ENCODE measurements at places on chromosomes 2 and 18.

GRCh38 chr2:230885463-230886130 is 20.9 kb downstream of the ITM2C start:
- no peak for DNase-seq

- DNase-seq = no peak
These were observed 103.7 kb downstream of the BIN1 start for GRCh38 chr2:127003070-127003800.

DNA sequence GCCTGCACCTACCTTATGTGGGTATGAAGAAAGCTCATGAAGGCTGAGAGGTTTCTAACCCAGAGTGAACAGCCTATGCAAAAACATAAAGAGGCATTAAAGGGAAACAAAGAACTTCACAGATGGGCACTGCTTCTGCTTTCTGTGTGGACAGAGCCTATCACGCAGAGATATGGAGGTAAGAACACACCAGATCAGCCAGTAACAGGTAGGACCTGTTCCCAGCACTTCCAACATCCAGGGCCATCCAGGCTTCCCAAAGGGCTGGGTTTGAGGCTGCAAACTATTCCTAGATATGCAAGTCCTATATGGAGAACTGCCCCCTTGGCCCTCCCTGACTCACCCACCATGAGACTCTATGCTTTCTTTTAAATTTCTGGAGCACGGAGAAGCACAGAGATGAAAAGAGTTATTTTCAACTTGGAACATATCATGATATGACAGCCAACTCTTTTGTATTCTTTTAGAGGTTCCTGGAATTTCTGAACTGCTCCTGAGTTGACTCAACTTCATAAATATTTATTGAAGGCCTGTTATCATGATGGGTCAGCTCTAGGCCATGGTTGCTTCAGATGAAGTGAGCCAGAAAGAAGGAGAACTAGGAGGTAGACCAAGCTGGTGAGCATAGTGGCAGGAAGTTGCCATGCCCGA is 77.4 kb upstream of the PPP1CB start:
- DNase-seq = no peak

DNA sequence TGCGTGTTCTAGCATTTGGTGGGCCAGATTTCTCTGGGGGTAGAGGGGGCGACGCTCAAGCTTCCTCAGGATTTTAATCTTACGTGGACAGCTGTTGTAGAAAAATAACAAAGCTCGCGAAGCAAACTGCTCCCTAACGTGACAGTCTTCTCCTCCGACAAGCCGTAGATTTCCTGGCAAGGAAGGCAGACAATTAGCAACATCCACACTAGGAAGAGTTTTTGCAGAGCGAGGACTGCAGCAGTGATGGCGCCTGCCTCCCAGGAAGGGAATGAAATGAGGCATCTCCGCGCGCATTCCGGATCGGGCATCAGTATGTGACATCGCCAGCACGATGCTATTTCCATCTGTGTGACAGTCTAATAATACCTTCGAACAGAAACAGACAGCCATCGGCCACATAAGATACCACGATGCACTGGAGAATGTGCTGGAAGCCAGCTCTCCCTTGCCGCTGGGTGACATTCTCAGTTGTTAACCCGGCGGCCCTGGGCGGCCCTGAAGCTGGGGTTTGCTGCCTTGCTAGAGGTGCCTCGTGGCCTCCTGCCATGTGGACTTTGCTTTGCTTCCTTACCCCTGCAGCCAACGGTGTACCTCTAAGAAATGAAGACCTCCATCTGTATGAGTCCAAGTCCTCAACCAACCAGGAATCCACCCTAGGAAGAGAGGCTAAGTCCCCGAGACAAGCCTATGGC is 101.8 kb upstream of the AGAP1 start:
- no peak for DNase-seq

DNA sequence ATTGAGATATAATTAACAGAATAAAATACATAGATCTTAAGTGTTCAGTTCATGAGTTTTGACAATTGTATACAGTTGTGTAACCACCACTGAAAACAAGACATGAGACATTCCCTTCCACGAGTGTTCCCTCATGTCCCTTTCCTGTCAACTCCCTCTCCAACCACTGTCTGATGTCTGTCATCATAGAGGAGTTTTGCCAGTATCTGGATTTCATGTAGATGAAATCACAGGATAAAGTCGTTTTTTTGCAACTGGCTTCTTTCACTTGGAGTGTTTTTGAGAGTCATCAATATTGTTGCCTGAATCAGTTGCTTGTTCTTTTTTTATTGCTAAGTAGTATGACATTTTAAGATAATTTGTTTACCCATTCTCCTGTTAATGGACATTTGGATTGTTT is 52.7 kb downstream of the RBMS1 start:
- DNase-seq = no peak

- DNase-seq = no peak
These were observed 72.3 kb upstream of the CPO start for GRCh38 chr2:206867006-206867405.

GRCh38 chr18:48923746-48924629 is 26.8 kb downstream of the SMAD7 start:
- no peak for DNase-seq

- DNase-seq = no peak
These were observed 154.6 kb downstream of the LRRTM1 start for GRCh38 chr2:80149991-80150390.

- DNase-seq = no peak
These were observed 76.3 kb upstream of the MGAT4A start for GRCh38 chr2:98807221-98807620.

DNA sequence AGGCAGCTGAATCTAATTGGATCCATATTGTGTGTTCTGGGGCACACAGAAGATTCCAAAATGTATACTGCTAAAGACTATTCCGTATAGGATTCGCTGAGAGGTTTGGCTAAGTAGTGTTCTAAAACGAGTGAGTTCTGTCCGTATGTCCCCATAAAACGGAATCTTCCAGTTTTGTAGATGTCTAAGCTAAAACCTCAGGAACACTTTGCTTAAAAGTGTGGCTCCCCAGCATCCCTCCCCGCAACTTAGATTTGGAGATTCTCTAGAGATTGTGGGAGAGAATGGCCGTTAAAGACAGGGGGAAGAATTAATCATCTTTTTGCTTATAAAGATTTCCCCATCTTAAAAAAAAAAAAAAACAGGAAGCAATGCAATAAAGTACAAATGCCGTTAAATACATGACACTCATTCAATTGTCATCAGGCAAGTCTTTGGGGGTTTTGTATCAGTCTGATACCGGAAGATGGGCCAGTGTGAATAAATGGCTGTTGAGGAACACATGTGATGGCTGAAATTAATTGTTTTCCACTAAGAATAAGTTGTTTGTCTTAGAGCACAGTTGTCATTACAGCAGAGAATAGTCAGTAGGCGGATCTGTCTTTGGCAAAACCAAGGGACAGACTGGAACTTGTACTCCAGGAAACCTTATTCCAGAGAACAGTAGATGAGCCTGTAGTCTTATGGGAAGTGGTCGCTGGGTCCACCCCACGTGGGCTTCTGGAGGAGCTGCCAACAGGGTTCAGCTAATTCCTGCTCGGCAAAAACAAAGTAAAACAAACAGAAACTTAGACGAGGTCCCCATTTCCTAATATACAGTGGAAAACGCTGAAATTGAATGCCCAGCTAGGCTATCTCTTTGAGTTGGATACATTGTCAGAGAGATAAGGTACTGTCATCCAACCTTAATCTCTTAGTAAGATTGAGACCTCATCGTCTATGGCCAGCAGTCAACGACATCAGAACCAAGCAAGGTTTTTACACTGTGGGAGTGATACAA is 1.7 kb downstream of the EMILIN2 start:
- no peak for DNase-seq

- DNase-seq = no peak
These were observed 245.4 kb downstream of the ATAD2B start for GRCh38 chr2:23681356-23682140.

- DNase-seq = no peak
These were observed 61.6 kb upstream of the CYRIA start for GRCh38 chr2:16727256-16727655.

DNA sequence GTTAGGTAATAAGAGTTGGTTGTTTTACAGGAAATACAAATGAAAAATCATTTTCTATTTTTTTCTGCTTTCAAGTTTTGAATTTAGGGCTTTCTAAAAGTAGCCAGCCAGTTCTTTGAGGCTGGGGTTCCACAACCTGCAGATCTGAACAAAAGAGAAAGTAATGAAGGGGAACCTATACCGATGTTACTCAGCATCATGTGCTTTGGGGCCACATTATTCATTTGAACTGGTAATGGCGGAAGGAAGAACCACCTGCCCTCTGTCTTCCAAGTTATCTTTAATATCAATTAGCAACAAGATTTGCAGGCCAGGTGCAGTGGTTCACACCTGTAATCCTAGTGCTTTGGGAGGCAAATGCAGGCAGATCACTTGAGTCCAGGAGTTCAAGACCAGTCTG is 12.9 kb upstream of the MRO start:
- no peak for DNase-seq

DNA sequence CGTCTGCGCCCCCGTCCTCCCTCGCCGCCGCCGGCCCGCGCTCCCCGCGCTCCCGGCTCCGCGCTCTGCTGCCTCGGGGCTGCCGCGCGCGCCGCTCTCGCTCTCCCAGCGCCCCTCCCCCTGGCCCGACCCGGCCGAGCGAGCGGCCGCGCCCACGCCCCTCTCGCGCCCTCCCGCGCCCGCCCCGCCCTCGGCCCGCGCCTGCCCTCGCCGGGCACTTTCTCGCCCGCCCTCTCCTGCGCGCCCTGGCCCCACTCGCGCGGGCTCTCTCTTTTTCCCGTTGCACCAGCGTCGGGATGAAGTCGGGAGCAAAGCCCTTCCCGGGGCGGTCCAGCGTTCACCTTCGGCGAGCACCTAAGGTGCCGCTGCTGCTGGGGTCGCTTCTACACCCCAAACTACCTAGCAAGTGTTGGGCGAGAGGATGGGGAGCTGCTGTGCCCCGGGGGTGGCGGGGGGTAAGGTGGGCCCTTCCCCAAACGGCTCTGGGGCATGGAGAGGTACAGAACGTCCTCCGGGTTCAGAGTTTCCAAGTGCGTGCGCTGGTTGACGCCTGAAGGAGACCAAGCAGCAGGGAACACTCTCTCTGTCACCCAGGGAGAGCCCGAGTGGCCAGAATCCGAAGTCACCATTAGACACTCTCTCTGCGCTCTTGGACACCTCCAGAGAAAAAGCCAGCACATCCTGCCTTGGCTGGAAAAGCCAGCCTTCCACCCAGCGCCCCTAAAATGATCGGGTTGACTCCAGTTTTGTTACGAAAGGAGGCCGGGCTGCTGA is at the start of gene COLEC12:
Gene COLEC12 (minus strand): TSS at position 70 of the 774 bp plus-strand sequence. CDS start 187 bp downstream, outside the sequence.
- DNase-seq = no peak

GRCh38 chr2:188517549-188518215 is 226.0 kb downstream of the GULP1 start:
- no peak for DNase-seq

DNA sequence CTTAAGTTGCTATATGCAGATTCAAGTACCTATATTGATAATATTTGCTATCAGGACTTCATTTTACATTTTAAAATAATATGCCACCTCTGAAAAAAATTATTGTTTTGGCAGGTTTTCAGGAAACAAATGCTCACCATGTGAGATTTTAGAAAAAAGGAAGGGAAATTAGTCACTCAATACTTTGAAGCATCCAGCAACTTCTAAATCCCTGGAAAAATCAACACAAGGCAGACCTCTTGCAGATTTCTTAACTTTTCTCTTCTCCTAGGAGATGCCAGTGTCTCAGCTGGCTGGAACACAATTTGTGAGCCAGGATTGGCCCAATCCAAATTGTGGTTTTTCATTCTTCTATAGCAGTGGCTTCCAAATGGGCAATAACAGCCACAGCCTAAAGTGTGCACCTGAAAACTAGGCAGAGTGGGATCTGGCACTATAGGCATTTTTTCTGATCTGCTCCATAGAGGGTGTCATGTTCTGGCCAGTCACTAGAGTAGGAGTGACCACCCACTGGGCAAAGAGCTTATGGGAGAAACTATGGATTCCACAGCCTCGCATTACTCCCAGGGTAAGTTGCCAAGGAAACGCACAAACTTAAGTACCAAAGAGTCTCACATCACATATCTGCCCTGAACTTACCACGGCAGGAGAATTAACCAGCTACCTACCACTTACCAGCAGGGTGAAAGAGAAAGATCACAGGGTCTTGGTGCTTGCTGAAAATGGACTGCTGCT is 28.1 kb upstream of the THOC1 start:
- DNase-seq = no peak

DNA sequence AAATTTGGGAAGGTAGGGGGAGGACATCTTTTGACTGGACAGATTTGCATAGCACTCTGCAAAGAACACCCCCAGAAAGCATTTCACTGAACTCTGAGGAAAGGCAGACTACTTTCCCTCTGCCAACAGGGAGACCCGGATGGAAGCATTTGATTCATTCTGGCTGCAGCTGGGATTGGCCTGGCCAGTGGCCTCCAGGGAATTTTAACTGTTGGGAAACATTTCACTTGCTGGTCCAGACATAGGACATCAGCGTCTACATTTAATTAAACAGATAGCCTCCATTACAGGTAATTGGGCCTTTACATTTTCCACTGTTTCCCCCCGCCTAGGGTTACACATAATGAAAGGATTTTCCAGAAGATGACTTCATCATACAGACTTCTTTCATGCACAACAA is 92.8 kb downstream of the MARCHF4 start:
- DNase-seq = no peak

DNA sequence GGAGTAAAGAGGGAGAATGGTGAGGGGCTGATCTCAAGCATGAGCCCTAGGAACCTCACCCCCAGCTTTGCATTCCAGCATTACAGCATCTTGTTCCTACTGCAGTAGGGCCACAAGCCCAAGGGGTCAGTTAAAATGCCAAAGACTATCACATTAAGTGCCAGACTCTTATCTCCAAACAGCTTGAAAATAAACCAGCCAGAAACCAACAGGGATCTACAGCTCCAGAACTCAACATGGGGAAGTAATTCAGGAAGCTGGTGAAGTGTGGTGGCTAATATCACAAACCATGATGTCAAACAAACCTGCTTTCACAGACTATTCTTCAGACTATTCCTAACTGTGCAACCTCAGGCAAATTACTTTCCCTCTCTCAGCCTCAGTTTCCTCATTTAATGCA is 278.3 kb downstream of the TNS1 start:
- DNase-seq = no peak

DNA sequence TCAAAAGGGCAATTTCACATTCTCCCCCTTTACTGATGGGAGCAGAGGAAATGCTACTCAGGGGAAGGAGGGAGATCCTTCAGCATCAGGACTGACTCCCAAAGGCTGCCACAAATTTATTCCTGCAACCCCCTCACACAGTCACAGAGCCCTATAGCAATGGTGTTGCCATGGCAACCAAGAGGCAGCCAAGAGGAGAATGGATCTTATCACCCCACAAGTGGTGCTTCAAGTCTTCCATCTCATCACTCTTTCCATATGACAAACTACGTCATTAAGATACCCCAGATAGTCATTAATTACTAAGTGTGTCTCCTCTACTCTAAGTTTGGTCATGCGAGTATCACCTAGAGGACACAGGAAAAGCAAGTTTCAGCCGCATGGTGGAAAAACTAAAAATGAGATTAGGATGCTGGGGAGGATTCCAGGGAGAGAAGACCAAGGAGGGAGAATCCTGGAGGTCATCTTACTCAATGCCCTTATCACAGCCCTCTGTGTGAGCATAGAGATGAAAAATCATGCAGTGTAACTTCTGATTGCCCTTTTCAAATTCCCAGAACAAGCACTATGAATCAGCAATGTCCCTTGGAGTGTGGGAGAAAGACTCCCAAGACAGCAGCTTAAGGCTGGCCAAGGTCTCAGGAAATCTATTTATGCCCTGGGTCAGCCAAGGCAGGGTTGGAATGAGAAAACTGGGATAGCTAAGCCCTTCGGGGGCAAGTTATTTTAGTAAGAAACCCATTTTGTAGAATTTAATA is 885.7 kb upstream of the KLHL29 start:
- no peak for DNase-seq
